ENCODE measurements at places on chromosomes 6 and 20.

DNA sequence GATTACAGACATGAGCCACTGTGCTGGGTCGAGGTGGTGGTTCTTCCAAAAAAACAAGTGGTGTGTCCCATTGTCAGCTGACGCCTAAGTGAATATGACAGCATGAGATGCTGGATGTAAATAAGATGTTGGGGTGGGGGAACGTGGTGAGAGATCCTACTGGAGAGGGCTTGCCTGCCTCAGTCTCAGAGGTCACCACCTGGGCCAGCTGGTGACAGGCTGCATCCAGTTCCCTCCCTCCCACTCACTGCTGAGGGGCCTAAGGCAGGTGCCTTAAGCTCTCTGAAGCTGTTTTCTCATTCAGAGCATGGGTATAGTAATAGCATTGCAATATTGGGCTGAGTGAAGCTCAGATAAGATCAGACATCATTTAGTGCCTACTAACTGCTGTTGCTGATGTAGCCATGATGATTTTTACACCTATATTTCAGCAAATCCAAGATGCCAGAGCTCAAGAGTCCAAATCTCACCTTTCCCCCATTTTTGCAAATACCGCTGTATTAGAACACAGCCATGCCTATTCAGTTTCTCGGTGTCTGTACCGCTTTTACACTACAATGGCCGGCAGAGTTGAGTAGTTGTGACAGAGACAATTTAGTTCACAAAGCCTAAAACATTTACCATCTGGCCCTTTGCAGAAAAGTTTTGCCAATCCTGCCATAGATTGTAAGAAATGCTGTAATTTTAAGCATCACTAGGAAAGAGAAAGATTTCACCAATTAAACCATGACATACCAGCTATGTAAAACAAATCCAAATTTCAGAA is 171.3 kb downstream of the ANKRD60 start:
- DNase-seq, result no peak

DNA sequence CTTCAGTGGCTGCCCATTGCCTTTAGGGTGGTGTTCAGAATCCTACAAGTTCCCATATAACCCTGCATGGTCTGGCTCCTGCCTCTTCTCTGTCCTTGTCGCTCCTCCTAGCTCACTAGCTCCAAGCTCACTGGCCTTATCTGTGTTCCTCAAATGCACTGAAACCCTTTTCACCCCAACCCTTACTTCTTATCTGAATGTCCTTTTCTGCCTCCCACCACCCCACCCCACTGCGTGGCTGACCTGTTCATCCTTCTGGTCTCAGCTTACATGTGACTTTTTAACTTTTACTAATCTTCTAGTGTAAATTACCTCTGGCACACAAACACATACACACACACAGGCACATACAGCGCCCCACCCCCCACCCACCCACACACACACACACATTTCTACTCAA is 41.0 kb upstream of the GLP1R start:
- no peak for DNase-seq

DNA sequence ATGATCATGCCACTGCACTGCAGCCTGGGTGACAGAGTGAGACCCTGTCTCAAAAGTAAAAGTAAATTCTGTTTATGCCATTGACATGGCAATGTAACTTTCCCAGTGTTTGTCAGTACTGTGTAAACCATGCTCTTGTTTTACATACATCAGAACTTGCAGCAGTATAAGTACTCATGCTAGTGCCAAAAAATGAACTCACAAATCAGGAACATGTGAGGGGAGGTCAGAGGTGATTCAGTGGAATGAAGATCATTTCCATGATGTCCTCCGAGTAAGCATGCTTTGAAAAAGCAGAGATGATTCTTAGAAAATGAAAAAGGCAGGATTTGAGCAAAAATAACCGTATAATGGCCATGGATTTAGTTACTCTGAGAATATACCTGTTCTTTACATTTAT is 81.9 kb downstream of the ANKS1A start:
- DNase-seq, result peak; percentile 22

DNA sequence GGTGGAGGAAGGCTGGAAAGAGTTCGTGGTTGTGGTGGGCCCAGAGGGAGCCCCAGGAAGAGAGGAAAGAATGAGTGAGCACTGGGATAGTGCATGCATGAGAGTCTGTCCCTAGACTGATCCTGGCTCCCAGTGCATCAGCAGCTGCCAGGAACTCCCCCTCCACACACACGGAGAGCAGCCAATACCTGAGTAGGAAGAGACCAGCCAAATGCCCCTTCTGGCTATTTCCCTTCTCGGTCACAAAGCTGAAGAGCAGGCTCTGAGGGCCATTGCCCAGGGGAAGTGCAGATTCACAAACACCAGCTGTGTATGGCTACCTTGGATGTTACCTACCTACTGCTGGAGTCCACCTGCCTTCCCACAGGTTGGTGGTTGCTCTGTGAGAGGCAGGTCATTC is 45.1 kb downstream of the GABRR2 start:
- no peak for DNase-seq

GRCh38 chr20:35187584-35188190 is 15.8 kb downstream of the PROCR start:
- DNase-seq, result no peak

GRCh38 chr6:106027758-106028157 is 58.4 kb upstream of the PRDM1 start:
- no peak for DNase-seq

- no peak for DNase-seq
These were observed 51.3 kb upstream of the TOX2 start for GRCh38 chr20:43863330-43863729.

DNA sequence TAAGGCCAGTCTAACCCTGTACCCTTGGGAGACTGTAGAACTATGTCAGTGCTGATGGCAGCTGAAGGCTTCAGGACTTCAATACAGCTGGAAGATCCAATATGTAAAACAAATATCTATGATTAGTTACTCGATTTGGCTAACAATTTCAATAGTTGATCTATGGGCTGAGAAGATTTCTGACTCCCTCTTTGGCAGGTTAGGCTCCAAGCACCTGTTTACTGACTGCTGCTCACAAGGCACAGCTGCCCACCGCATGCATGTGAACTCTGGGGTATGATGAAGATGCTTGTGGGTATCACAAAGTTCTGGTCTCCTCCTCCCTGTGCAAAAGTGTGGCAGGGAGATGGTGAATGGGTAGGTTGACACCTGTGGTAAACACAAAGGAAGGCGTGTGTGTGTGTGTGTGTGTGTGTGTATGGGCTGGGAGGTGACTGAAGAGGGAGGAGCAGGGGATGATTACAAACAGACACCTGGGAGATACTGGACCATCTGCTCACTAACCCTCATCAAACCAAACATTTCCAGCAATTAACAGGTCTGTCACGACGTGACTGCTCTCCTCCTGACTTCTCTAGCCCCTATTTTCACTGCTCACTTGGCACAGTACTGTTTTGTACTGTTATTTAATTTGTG is 18.1 kb downstream of the ELMO2 start:
- no peak for DNase-seq

GRCh38 chr6:70956451-70957283 is at the start of gene B3GAT2:
B3GAT2 (minus strand) TSS chr6:70957060; CDS start chr6:70956429, 631 bp downstream.
- no peak for DNase-seq

GRCh38 chr20:879626-880025 is 36.5 kb downstream of the ANGPT4 start:
- no peak for DNase-seq

DNA sequence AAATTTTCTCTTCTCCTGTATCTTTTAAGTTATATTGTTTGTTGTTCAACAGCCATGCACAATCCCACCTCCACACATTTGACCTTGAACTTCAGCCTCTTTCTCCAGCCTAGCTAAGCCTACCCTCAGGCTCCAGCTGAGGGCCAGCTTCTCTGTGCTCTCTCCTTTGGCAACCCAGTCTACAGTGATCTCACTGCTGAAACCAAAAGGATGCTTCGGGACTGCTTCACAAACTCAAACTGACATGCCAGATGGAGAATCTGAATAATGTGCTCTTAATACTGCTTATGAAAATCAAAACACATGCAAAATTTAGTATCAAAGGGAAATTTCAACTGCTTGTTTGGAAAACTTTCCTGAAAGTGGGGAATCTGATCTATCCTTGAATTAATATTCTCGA is 16.1 kb upstream of the RIN2 start:
- no peak for DNase-seq

Data from amniotic stem cell (primary cell).